OCI-M1 (cell line): ENCODE measurements at places on chromosomes 7 and 10.

- DNase-seq: no peak
Observed at GRCh38 chr7:151452680-151453325, 12.9 kb upstream of the CRYGN start.

DNA sequence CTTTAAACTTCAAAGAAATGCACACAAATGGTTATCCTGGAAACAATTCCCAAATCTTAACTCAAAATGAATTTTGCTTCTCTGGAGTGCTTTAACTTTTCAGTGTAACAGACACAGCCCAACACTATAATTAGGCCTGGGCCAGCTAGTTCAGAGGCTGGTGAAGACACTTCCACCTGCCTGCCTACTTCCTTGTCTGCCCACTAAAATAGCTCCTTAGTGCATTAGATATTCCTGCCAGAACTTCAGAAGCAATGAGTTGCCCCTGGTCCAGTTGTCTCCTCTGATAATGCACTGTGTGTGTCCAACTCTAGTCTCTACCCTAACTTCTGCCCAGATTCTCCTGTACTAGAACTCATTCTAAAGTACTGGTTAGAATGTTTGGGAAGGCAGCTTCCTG lies 150.9 kb upstream of the PRSS58 start:
- no peak for DNase-seq

- DNase-seq: peak; percentile 85
Observed at GRCh38 chr7:114085592-114086501, 167.0 kb upstream of the PPP1R3A start.

DNA sequence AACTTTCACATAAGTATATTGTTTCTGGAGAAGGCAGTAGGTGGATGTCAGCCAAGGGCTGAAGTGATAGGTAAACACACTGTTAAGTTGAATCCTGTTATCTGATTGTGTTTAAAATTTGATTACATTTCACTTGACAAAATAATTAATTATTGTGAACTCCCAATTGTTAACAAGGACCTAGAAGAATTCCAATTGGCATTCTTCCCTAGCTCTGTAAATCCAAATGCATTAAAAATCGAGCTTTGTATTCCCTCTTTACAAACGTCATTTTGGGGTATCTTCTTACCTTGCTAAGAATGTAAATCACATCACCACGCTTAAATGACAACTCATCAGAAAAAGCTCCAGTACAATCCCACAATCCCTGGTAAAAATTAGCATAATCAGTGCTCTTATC lies 179.9 kb downstream of the SKAP2 start:
- DNase-seq: no peak

- DNase-seq: no peak
Observed at GRCh38 chr10:12898271-12898670, 103.2 kb downstream of the CCDC3 start.

DNA sequence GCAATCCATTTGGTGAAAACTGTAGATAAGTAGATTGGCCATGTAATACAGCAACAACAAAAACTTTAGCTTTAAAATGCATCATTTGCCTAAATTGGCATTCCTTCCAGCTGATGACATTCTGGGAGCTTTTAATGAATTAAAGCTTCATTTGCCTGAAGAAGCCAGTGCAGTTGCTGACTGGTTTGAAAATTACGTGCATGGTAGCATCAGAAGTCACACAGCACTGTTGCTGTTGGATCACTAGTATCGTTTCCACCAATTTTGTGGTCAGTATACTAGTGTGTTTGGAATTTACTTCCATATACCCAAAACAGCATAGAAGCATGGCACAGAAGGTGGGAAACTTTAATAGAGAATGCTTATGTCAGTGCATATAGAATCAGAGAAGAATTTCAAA lies 194.9 kb downstream of the ETV1 start:
- no peak for DNase-seq

DNA sequence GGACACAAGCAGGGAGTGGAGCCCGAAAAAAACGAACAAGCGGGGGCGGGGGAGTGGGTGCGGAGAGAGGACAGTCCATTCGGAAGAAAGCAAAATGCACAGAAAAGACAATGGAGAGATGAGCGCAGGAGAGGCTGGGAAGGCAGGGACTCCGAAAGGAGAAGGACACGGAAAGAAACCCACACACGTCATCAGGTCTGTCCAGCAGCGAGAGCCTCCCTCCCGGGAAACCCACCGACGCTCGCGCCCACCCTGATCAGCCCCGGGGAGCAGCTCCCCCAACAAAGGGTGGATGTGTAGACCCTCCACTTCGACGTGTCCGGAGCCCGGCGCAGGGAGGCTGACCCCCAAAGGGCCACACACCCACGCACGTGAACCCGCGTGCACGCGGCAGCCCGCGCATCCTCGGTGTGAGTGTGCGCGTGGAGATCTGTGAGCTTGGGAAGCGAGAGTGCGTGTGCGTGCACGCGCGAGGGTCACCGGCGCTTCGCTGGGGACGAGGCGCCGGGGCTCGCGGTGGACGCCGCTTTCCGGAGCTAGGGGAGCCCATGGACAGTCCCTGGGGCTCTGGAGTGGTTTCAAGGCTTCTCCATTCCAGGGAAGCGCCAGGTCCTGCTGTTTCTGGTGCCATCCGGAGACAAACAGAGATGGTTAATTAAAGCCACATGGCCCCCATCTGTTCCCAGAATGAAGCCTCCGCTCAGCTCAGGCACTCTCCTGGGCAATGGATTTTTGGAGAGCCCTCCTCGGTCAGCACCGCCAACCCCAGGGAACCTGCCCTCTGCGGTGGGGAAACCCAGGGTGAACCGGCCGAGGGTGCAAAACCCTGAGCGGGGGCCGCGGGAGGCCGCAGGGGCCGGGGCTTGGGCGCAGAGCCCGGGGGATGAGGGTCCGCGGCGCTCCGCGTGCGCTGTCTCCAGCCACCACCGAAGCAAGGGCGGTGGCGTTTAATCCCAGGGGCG lies 916 bp downstream of the LAMB1 start:
- no peak for DNase-seq

DNA sequence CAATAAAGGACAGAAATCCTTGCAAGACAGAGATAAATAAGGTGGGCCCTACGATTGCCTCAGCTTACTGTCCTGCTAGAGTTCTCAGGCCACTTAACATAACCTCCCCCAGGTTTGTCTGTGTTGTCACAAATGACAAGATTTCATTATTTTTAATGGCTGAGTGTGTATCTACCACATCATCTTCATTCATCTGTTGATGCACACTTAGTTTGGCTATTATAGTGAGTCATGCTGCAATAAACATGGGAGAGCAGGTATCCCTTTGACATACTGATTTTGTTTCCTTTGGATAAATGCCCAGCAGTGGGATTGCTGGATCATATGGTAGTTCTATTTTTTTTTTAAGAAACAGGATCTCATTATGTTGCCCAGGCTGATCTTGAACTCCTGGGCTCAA lies 60.6 kb downstream of the PRTFDC1 start:
- DNase-seq: no peak

DNA sequence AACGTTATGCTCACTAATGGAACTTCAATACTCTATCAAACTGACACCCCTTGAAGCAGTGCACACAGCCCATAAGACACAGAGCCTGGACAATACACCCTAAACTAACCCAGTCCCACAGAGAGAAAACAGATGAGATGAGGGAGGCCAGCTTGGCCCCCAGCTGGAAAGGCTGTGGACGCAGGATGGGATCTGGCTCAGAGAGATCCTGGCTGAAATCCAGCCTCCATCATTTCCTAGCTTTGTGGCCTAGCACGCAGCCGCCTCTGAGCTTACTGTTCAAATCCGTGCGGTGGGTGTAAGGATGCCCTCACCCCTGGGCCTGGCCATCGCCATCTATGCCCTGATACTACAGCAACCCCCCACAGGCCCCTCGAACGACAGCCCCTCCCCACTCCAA lies 32.7 kb downstream of the SNX8 start:
- no peak for DNase-seq

DNA sequence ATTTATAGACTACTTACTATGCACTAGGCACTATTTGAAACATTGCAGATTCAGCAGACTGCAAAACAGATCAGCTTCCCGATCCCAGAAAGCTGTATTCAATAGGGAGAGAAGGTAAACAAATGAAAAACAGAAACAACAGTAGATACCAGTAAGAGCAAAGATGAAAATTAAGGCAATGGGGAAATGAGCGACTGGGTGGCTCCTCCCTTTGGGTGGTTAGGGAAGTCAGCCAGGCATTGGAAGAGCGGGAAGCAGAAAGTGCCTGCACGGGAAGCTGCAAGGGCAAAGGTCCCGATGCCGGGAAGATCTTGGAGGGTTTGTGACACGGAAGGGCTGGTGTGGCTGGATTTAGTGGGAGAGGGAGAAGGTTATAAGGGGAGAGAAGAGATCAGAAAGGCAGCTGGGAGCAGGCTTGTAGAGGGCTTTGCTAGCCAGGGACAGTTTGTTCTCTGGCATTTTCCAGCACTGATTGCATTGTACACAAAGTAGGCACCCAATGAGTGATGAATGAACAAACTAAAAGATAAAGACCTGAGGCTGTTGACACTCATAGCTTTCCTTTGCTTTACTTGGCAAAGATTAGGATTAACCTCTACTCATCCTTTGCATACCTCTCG lies 67.8 kb downstream of the NAMPT start:
- DNase-seq: no peak
